H1 (cell line): ENCODE measurements at places on chromosomes 12 and 14. TPM values are rescaled to one million over a fixed set of nuclear protein-coding genes. Genes with fewer than 3 reads are reported as not detected.

The KRT7 gene
- total RNA-seq = 13.2 and 16.5 TPM in 2 replicates

The EXOC5 gene
- 79.2 and 86.7 TPM in 2 replicates for total RNA-seq

GRCh38 chr12:26863515-26863914 lies 30.5 kb upstream of the ITPR2 start:
- no peak for DNase-seq
- H3K4me3 ChIP-seq = no peak overlapping the region
- no peaks in the 10 kb centered on the region for H3K4me1 ChIP-seq
- H3K36me3 ChIP-seq = no peaks in the 10 kb centered on the region

GRCh38 chr12:130615861-130616345 lies 100.2 kb downstream of the RIMBP2 start:
- no peaks in the 10 kb centered on the region for H3K36me3 ChIP-seq
- no peaks in the 10 kb centered on the region for H3K4me1 ChIP-seq
- no peak for DNase-seq
- H3K4me3 ChIP-seq = no peak overlapping the region

The LRRC9 gene
- total RNA-seq = 0.84 and 1.8 TPM in 2 replicates

GRCh38 chr12:110349514-110350151 lies 53.9 kb downstream of the ANAPC7 start:
- no peaks in the 10 kb centered on the region; the same call in 1 of the 2 replicates for H3K4me1 ChIP-seq
- no peak overlapping the region for H3K27ac ChIP-seq
- no peak overlapping the region for H3K4me3 ChIP-seq
- DNase-seq = no peak
- H3K27me3 ChIP-seq = no peaks in the 10 kb centered on the region

DNA sequence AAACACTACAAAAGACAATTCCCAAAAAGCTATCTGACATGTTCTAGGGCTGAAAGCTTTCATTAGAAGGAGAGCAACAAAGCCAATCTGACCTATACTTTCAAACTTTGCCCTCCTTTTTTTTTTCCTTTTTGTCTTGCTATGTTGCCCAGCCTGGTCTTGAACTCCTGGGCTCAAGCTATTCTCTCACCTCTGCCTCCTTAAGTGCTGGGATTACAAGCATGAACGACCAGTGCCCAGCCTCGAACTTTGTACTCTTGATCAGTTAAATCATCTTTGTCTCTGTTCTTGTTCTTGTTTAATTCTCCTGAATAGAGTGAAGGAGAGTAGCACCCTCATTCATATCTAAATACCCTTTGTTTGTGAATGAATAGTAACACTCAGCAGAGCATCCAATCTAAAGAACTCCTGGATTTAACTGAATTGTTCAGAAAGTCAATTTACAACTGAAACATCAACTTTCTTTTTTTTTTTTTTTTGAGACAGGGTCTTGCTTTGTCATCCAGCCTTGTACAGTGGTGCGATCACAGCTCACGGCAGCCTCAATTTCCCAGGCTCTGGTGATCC lies 22.1 kb downstream of the ERP29 start:
- DNase-seq = no peak
- no peaks in the 10 kb centered on the region for H3K27me3 ChIP-seq
- no peak overlapping the region for H3K27ac ChIP-seq

DNA sequence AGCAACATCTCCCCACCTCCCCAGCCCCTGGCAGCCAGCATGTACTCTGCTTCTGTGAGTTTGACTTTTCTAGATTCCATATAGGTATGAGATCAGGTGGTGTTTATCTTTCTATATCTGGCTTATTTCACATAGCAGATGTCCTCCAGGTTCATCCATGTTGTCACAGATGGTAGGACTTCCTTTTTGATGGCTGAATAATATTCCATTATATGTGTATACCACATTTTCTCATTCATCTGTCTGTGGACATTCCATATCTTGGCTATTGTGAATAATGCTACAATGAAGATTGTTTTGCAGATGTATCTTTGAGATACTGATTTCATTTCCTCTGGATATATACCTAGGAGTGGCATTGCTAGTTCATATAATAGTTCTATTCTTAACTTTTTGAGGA lies 18.4 kb downstream of the ALKBH2 start:
- DNase-seq = no peak
- H3K4me3 ChIP-seq = no peak overlapping the region
- no peaks in the 10 kb centered on the region for H3K27me3 ChIP-seq
- no peaks in the 10 kb centered on the region for H3K36me3 ChIP-seq
- H3K4me1 ChIP-seq = no peaks in the 10 kb centered on the region

DNA sequence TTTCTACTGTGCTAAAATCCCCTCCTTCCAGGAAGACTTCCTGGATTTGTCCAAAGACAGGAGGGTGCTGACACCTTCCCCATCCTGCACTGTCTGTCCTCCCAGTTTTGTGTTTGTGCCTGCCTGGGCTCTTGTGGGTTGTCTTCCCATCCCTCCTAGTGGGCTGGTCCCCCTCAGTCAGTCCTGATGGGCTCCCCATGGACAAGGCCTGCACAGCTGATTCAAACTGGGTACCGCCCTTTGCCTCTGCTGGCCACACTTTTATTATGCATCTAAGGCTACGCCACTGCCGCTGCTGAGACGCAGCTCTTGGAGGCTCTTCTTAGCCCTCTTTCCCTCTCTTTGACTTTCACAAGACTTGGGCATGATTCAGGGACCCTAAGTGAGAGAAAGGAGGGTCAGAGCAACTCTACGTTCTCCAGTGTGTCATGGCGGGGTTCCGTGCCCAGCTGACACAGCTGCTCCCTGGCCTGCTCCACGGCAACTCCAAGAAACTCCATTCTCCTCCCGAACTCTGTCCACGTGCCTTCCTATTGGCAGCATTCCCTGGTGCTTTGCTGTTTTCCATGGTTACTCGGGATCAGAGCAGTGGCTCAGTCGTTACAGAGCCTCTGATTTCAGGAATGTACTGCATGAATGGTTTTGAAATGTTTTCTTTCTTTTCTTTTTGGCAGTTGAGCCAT lies 3.8 kb upstream of the KRT85 start:
- no peak for DNase-seq
- no peaks in the 10 kb centered on the region for H3K27me3 ChIP-seq
- no peaks in the 10 kb centered on the region for H3K36me3 ChIP-seq
- no peak overlapping the region for H3K4me3 ChIP-seq
